ENCODE measurements at places on chromosomes 6 and 20.

DNA sequence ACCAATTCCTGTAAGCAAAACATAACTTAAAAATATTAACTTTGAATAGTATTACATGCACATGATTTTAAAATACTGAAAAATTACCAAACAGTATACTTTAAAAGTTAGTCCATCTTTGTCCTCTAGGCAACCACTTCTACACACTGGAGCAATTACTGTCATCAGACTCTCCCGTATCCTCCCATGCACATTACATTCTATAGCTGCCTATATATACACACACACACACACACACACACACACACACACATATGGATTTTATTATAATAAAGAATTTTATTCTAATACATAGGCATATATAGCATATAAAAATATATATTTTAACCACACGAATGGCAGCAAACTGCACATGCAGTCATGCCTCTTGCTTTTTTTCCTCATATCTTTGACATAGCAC, 8.2 kb downstream of the REV3L start:
- DNase-seq: no peak

GRCh38 chr6:128713461-128713860, 169.5 kb upstream of the LAMA2 start:
- DNase-seq: peak; percentile 4

DNA sequence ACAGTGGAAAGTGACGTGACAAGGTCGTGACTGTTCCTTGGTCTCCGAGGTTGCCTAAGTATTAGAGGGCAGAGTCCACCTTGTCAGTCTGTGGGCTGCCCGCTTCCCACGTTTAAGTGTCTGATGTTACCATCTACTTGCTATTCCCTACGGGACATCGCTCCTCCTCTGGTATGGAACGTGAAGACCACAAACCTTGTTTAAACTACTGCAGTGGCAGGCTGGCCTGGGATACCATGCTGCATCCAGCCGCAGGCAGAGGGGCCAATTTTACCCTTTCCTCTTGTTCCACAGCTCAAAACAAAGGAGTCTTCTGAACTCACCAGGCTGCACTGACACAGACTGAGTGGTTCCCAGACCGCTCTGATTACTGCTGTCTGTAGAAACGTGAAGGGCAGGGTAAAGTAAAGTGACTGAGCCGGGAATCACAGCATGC, 275.9 kb downstream of the FOXC1 start:
- DNase-seq: no peak

- no peak for DNase-seq
Measured at GRCh38 chr6:3762359-3762758, 10.8 kb upstream of the PXDC1 start.

DNA sequence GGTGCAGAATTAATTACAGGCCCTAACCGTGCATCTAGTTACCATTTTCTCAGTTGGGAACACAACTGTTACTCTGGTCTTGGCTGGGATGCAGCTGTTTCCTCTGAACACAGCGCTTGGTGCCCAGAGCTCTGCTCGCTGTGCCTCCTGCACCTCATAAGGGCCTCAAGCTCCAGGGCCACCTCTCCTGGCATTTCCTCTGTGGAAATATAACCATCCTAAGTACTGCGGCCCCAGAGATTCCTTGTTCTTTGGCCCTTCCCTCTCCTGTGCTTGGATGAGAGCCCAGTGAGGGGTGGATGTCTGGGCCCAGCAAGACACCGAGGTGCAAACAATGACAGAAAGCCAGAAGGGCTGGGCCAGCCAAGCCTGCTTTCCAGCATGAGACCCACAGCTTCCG, 169.9 kb upstream of the CST7 start:
- no peak for DNase-seq

DNA sequence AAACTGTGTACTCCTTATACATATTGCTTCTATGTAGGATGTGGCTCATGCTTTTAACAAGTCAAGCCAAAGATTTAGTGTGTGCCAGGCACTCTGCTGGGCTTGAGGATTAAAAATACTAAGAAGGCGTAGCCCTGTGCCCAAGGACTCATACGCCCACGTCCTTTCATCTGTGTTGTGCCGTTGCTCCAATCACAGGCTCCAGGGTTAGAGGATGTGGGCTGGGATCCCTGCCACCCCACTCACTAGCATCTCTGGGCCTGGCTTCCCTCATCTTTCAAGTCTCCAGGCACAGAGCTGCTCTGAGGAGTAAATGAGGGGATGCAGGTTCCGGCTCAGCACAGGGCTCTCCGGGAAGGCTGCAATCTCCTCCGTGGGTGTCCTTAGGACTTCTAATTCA, 214.2 kb downstream of the SYNDIG1 start:
- no peak for DNase-seq

DNA sequence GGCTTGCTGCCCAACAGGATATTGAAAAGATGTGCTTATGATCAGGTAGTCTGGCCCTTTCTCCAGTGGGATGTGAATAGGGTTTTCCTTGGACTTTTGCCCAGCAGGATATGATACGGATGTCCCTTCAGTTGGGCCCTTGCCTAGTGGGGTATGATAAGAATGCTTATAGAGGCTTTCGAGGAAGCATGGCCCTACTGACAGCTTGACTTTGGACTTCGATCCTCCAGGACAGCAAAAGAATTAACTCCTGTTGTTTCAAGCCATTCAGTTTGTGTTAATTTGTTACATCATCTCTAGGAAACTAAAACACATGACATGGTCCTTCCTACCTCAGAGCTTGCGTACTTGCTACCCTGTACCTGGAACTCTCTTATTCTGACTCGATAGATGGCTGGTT, 9.7 kb upstream of the ZNF334 start:
- DNase-seq: no peak

- DNase-seq: no peak
Measured at GRCh38 chr6:34601706-34602105, 45.6 kb upstream of the SPDEF start.

DNA sequence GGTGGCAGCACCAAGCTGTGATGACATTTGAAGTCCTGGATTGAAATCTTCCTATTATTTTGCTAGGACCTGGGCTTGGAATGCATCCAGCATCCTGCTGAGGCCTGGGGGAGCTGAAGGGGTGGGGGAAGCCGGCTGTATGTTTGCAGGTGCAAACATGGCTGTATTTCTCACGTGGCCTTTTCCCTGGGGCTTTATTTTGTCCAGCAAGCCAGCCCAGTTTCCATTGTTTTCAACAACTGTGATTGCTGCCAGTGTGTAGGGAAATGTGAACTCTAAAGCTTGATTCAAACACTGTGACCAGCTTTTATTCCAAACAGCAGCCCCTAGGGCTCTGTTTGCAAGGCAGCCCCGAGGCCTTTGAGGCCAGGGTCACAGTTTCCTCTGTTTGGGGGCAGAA, 683.0 kb downstream of the DHX35 start:
- DNase-seq: no peak

DNA sequence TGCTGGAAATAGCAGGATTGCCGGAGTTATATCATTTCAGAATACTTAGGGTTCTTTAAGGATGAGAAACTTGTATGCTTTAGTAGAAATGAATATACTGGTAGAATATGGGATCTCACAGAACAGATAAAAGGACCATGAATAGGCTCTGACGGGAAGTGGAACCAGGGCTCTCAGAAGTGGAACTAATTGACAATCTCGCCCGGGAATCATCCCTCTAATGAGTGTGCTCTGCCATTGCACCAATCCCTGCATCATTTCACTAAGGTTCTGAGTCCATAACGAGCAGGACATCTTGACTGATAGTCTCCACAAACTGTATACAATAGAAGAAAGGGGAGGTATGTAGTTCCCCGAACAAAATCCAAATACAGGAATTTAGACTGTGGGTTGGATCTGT, 150.1 kb downstream of the COL9A1 start:
- no peak for DNase-seq

GRCh38 chr6:5936140-5936539, 70.6 kb downstream of the NRN1 start:
- no peak for DNase-seq

DNA sequence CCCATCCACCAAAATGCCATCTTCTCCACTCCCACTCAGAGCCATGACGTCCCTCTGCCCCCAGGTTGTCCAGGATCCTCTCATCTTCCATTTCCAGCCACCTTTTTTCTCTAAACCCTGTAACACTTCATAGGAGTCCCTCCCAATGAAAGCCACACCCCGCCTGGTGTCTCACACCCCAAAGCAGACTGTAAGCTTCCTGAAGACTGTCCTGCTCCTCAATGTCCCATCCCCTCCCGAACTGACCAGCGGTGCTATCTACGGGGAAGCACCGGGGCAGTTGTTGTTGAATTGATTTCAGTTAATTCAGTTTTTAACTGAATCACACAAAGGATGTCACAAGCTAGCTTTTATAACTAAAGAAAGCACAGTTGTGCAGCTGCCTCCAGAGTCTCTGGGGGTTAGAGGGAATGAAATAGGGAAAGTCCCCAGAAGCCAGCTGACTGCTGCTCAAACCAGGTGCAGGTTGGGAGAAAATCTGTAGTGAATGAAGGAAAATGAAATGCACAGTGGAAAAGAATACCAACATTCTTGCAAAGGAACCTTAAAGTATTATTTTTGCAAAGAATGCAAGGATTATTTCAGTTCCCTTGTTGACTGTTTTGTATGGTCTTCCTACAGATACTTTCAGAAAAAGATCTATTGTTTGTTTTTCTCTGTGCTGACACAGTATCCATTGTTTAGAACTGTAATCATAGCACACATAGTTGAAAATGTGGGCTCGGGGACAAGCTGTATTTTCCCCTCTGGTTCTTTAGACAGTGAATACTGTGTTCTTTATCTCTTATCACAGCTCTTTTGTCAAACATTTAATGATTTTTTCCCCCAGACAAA, 222.6 kb upstream of the QKI start:
- DNase-seq: no peak
